ENCODE measurements at places on chromosomes 7 and 10.

GRCh38 chr10:130053561-130053960 is 57.1 kb downstream of the C10orf143 start:
- no peak for DNase-seq

DNA sequence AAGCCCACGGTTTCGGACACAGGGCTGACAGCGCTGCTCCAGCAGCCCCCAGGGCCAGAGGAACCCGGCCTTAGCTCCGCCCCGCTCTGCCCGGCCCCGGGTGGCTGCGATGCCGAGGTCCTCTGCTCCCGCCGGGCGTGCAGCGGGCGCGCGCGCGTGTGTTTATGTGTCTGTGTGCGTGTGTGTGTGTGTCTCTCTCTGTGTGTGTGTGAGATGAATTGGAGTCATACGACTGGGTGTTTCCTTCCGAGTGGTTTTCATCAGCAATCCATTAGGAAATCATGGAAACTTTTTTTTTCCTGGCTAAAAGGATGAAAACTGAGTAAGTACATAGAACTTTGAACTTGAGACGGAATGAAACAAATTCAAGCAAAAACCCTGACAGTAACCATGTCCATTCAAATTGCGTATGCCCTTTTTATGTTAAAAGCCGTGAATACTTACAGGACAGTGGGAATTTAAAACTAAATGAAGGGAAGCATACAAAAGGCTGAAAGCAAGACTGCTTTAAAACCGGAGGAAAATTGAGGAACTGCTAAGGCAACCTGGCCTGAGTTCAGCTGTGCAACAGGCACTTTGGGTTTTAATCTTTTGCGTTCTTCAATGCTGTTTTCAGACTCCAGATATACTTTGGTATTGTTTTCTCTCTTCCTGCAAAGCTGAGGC is at the start of gene CPED1:
TSS of gene CPED1 (plus strand) at position 121 of the 666 bp plus-strand sequence. CDS start 911 bp downstream, outside the sequence.
- DNase-seq = no peak

DNA sequence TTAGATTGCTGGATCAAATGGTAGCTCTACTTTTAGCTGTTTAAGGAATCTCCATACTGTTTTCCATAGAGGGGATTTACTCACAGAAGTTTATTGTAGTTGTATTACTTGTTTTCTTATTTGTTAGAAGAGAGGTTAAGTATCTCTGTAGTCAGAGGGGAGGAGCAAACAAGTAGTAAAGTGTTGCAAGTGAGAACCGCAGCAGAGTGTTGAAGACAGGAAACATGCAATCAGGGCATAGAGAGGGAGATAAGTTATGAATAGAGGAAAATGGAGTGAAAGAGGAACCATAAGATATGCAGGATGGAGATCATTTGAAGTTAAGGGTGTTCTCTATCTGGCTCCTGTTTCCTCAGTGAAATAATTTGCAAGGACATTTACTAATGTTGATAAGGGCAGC is 331.4 kb upstream of the TMEM229A start:
- no peak for DNase-seq

DNA sequence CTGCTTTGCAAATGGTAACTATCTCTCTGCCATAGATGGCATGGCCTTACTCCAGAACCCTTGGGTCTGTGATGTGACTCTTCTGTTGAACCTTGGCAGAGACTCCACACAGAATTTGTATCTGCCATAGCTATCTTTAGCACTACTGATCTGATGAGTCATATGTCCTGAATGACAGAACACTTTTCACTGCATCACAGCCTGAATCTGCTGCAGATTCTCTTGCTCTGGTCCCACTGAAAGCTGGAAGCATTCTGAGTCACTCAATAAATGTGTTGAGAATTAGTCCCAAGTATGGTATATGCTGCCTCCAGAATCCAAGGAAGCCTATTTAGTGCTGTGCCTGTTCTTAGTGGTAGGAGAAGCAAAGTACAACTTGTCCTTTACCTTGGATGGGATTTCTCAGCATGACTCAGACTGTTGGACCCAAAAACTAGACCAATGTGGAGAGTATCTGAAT is 39.5 kb upstream of the ANKRD1 start:
- no peak for DNase-seq

DNA sequence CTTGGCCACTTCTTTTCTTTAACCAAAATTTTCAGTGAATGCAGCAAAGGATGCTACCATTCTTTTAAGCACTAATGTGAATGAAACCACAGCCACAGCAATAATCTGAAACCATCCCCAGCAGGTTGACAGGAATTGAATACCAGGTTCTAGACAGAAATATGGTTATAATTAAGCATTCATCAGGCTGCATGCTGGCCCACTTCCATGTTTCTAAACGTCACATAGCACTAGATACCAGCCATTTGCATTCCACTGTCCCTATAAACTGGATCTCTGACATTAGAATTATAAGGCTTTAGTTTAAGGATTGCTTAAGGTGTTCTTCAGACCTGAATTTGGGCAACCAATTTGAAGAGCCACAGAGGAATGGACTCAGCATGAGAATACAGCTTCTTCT is 340.8 kb upstream of the KLF6 start:
- DNase-seq = no peak

DNA sequence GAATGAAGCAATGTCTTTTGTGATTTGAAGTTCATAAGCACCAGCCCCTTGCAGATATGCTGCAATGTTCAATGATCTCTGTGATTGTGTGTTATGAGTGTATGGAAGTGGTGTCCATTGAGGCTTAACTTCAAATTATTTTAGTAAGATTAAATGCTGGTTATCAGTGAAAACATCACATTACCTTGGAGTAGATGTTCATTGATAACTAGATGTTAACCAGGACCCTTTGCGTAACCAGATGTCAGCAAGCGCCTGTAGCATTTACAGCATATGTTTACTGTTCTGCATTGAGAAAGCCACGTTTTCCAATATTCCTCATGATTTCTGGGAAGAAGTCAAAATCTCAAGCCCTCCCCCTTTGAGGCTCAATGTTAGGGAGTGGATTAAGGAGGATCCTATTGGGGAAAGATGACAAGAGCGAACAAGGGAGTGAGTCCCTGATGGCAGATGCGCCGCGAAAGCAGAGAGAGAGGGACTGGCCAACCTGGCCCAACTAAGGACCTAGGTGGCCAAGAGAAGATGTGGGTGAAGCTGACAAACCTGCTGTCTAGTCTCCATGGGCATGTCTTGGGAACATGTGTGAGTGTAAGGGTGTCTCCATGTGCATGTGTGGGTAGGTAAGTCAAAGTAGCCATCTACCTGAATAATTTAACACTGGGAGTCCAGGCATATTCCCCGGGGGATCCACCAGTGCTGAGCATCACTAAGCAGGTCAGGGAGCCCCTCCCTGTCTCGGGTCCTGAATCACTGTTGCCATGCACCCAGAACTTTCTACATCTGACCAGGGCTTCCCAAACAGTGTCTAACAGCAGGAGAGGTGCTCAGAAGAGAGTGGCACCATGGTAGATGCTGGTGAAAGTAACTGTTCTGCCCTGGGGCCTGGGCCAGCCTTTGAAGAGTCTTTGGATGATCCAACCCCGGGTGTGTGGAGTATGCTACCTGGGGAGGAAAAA is 141.6 kb upstream of the GDF10 start:
- no peak for DNase-seq

DNA sequence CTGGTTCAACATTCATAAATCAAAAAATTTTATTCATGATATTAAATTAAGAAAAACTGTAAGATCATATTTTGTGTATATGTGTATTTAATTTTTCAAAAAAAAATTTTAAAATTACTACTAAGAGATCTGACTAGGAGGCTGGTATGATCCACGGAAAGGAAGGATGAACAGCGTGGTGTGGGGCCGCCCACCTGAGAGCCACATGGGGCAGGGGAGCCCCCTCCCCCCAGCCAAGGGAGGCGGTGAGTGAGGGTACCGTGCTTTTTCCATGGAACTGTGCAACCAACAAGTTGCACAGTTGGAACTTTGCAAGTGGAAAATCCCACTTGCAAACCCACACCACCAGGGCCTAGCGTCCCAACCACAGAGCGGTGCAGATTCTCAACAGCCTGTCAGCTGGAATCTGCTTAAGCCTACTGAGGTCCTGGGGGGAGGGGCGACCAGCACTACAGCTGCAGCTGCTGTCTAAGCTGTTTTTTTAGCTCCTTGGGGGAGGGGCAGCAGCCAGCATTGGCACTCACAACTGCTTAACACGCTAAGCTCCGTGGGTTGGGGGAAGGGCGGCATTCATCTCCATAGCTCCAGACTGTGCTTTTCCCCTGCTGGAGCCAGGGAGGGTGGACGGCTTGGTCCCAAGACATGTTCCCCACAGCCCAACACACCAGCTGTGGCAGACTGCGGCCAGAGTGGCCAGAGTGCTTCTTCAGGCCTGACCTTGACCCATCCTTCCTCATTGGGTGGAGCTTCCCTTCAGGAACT is 94.2 kb upstream of the IGFBP3 start:
- no peak for DNase-seq

DNA sequence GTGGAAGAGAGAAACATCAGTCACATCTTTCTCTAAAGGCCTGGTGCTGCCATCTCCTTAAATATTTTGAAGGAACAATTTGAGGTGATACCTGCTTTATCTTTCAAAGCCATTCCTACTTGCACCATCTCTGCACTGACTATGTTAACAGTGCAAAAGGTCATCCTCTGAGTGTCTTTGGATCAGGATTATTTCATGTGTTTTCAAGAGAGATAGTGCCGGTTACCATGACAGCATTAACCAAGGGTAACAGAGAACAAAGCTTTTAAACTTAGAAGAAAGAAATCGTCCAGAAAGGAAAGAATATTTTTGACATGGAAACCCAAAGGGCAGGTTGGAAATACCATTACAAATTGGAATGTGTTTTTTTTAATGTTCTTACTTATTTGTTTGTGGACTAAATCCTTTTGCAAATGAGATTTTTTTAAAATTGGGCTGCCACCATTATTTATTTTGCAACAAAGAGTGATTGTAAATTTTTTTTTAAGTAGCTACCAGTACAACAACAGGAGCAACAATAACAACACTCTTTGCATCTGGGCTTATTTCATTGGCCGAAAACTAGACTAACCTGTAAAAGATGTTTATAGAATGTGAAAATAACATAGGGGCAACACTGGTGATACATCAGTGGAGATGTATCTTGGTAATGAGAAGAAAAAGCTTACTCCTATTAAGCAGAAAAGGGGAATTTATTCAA is 234.2 kb downstream of the CREB5 start:
- DNase-seq = no peak

DNA sequence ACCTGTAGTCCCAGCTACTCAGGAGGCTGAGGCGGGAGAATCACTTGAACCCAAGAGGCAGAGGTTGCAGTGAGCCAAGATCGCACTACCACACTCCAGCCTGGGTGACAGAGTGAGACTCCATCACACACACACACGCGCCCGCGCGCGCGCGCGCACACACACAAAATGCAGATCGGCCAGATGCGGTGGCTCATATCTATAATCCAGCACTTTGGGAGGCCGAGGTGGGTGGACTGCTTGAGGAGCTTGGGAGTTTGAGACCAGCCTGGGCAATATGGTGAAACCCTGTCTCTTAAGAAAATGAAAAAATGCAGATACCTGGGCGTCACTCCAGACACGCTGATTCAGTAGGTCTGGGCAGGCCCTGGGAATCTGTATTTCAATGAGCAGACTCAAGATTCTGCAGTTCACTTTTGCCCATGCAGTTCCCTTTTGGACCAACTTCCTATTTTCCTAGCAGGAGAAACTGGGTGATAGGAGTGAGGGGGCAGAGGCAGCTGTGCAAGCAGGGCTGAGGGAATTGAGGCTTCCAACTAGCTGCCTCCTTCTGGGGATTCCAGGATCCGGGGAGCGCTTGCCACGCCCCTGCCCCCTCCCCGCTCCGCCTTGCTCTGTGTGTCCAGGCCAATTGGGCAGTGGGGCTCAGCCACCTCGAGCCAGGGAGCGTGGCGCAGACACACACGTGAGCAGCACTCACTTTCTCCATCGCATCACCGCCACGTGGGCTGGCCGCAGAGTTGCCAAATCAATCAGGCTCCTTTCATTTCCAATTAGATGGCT is 173.6 kb downstream of the SH3PXD2A start:
- no peak for DNase-seq

- no peak for DNase-seq
Measured at GRCh38 chr7:108249453-108249852, 119.3 kb upstream of the LAMB4 start.

- DNase-seq = peak; percentile 1
Measured at GRCh38 chr10:69716711-69717560, 84.8 kb upstream of the COL13A1 start.

DNA sequence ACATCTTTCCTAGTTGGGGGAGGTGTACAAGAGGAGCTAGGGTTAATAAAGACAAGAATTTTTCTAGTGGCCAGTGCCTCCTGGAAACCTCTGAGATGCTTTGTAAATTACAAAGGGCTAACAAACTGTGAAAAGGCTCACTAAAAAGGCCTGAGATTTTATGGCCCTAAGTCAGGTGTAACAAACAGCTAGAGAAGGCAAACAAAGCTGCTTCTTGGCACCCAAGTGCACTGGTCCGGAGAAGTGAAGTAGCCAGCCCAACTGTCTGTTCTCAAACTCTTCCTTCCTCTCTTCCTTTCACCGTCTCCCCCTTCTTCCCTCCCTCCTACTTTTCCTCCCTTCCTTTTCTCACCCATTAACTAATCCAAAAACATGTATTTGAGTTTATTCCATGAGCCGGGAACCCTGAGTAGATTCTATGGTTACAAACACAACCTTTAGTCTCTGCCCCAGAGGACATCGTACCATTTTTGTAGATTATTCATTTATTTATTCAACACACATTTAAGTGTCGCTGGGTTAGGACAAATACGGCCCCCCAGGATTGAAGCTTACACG is 143.4 kb upstream of the PCGF5 start:
- DNase-seq = no peak

DNA sequence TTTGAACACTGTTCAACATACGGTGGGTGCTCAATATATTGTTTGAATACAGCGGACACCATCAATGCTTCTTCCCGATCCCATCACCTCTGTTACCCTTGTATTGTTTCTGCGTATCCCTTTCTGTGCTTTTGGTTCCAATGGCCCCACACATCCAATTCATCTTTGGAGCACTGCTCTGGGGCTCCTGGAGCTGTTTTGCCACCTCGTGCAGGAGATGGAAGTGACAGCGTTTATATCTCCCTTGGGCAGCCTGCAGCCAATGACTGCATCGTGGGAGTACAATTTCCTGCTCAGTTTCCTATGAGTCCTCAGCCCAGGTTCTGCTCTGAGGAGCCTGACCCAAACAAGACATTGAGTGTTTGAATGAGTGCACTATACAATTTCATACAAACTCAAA is 50.2 kb upstream of the PIK3CG start:
- no peak for DNase-seq

- peak; percentile 82 for DNase-seq
Measured at GRCh38 chr10:68871731-68872342, 29.3 kb upstream of the DDX50 start.

DNA sequence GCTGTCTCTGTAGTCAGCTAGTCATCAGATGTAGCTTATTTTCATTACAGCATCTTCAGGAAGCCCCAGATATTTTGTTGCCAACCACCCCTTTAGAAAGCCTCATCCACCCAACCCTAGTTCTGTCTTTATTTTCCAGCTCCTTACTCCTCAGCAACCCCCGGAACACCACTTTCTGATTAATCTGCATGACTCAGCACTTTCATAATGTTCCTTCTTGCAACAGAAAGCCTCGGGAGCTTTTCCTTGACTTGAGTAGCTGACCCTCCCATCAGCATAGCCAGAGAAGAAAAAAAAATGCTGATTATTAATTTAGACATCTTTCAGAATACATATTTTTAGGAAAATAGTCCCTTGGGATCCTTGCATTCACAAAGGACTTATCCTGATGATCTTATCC is 244.0 kb upstream of the CXCL12 start:
- DNase-seq = no peak

- peak; percentile 20 for DNase-seq
Measured at GRCh38 chr7:91941450-91941849, 788 bp downstream of the AKAP9 start.

Data from NCI-H2107 (cell line).